ENCODE measurements at places on chromosomes 4 and X.

GRCh38 chr4:150264595-150265161 lies 186.4 kb downstream of the DCLK2 start:
- no peak for DNase-seq

DNA sequence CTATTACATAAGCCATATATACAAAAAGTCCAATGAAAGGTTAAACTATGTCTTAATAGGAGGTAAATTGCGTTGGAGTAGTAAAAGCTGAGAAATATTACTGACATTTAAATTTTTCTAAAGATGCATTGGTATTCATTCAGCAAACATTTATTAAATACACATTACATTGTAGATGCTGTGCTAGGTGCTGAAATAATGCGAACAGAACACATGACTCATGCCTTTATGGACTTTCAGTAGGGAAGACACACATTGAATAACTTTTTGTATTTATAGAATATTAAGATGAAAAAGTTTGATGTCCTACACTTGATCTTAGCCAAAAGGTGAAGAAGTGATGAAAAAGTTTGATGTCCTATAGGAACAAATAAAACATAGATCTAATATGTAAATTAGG lies 871.1 kb upstream of the SLIT2 start:
- DNase-seq, result no peak

- no peak for DNase-seq
These were observed 51.7 kb downstream of the FAM53A start for GRCh38 chr4:1632109-1633104.

- no peak for DNase-seq
These were observed 2.9 kb downstream of the ZNF732 start for GRCh38 chr4:302381-302780.

DNA sequence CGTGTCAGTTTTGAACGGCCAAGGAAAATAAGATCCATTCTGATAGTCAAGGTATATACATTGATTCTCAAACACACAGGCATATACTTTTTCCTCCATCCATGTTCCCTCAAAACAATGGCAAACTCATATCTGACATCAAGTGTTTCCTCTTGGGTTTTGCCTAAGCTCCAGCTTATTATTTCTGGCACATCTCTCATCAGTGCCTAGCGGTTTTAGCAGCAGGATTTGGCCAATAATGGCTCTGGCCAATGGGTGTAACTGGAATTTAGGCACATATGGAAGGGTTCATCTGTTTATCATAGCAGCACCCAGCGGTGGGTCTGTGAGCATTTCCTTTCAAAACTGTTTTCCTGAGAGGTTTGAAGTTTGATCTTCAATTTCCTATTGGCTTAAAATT lies 161.6 kb upstream of the TLL1 start:
- DNase-seq, result no peak

- DNase-seq, result no peak
These were observed 128.4 kb downstream of the RNF150 start for GRCh38 chr4:141004823-141005222.

DNA sequence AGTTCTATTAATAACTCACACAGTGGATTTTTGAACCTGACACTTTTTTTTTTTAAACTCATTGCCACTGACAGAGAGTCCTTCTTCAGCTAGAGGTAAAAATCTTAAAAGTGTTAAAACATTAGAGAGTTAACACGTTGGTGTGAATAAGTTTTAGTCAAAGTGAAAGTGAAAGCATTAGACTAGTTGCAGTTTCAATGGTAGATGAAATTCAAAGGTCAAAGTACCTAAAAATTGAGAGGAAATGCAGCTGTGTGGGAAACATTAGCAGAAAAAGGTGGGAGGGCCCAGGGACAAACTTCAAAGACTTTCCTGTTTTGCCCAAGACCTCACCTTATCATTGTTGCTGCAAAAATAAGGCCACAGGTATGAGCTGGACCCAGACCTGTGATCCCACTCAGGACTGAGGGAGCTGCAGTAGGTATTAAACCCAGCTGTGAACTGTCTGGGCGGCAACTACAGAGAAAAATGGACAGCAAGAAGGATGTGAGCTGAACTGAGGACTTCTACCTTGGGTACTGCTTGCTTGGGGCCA lies 17.6 kb upstream of the GABRA4 start:
- no peak for DNase-seq

GRCh38 chr4:164318350-164318749 lies 435.6 kb upstream of the SMIM31 start:
- no peak for DNase-seq

DNA sequence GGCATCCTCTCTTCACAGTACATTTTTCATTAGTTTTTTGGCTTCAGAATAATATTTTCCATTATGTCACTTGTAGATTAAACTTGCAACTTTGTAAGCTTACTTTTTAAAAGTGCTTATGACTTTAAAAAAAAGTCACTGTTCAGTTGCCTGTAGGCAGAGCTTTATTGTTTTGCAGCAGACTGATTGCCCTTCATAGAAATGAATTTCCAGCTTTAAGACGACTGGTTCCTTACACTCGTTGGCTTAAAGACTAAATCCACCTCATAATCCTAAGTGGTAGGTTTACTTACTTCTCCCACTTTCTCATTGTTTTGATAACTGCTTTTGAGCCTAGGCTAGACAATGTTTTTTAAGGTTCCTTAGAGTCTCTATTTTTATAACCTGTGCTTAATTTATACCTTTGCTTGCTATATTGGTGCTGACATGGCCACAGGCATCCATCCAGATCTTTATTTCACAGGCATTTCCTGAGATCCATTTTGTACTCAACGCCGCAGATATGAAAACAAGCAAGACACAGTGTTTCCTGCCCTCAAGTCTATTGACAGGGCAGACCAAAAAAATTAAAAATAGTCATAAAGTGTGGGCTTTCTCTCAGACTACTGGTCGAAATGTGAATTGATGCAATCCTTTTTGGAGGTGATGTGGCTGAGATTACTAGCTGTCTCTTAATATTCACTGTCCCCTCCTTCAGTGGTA lies 12.6 kb upstream of the IL13RA2 start:
- no peak for DNase-seq

- no peak for DNase-seq
These were observed 20.1 kb upstream of the FGFR3 start for GRCh38 chr4:1772853-1773538.

GRCh38 chr4:101156619-101157310 lies 190.6 kb downstream of the PPP3CA start:
- DNase-seq, result no peak

DNA sequence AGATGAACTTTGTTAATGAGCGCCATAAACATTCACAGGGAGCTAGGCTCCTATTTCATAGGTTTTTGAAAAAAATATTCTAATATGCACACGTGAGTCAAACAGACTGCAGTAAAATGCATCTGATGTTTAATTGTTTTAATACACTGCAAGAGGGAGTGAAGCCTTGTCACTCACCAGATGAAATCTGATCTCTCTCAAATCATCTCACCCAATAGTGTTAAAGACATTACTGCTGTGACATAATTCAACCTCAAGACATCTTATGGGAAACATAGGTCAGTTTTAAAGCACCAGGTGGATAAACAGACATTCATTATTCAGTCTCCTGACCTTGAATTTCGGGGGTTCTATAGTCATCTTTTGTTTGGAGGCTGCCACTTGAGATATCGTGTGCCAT lies 148.3 kb downstream of the MAML3 start:
- DNase-seq, result no peak

All from AG04450 (cell line).